ENCODE measurements at places on chromosomes 7 and 10.

- DNase-seq: no peak
Measured at GRCh38 chr7:67311901-67312300, 315.3 kb downstream of the TYW1 start.

- no peak for DNase-seq
Measured at GRCh38 chr10:28147706-28148105, 148.8 kb upstream of the ODAD2 start.

- DNase-seq: no peak
Measured at GRCh38 chr10:133415752-133416151, 8.7 kb downstream of the SPRN start.

DNA sequence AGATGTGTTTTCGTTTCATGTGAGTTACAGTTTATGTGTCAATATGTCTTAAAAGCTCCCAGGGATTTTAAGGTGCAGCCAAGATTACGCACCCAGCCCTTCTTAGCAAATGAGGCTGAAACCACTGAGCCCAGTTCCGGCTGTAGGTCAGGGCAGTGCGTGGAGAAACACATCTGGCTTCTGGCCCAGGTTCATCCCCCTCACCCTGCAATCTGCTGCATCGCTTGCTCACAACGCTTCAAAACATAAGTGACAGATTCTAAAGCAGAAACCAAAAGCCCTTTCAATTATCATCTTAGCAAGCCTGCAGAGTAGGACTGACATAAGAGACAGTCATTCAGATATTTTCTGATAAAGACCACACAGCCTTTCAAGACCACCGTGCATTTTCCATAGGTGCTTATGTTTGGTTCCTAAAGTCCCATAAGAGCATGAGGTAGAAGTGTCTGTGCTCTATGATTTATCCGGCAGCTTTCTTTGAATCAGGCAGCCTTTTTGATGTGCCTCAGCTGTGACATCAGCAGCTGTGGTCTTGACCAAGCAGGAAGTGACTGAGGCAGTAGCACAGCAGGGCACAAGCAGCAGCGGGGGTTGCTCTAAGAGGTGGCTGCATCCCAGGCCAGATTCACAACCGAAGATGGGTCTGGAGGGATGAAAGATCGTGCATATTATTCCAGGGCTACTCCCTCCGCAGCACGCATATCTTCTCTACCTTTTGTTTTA, 72.1 kb upstream of the LYZL2 start:
- peak; percentile 64 for DNase-seq

- peak; percentile 75 for DNase-seq
Measured at GRCh38 chr10:49212783-49213182, 24.6 kb upstream of the TMEM273 start.

DNA sequence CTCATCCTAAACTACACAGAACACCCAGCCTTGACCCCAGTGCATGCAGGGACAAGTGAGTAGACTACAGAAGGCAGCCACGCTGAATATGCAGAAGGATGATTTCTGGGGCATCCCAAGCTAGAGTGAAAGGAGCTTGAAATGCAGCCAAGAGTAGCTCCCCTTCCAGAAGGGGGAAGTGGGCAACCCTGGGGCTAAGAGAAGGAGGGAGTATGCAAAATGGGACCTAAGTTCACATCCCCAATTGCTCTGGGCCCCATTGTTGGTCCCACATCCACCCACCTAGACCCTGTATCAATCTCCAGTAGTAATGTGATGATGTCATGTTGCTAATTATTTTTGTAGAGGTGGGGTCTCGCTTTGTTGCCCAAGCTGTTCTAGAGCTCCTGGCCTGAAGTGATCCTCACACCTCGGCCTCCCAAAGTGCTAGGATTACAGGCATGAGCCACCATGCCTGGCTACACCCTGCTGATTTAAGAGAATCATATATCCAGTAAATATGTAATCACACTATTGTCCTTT, 5.6 kb upstream of the PSTK start:
- no peak for DNase-seq

GRCh38 chr10:30691639-30692015, 62.1 kb upstream of the LYZL2 start:
- DNase-seq: no peak

GRCh38 chr10:132570771-132571649, 33.4 kb downstream of the INPP5A start:
- peak; percentile 59 for DNase-seq

- no peak for DNase-seq
Measured at GRCh38 chr10:110615057-110615747, 28.9 kb upstream of the RBM20 start.

- peak; percentile 17 for DNase-seq
Measured at GRCh38 chr10:89302625-89303024, 779 bp downstream of the IFIT2 start.

DNA sequence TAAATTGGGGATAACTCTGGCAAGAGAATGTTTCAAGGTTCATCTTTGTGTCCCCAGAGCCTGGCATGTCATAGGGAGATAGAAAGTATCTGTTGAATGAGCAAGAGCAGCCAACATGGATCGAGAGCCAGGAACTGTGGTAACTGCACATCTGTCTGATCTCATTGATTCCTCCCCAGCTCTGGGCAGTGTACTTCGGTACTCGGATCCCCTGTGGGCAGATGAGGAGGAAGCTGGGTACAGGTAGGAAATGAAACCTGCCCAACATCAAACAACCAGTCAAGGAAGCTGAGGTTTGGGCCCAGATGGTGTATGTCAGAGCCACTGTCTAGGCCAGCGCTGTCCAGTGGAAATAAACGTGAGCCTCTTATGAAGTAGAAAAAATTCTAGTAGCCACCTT, 76.4 kb downstream of the GRK5 start:
- DNase-seq: no peak

DNA sequence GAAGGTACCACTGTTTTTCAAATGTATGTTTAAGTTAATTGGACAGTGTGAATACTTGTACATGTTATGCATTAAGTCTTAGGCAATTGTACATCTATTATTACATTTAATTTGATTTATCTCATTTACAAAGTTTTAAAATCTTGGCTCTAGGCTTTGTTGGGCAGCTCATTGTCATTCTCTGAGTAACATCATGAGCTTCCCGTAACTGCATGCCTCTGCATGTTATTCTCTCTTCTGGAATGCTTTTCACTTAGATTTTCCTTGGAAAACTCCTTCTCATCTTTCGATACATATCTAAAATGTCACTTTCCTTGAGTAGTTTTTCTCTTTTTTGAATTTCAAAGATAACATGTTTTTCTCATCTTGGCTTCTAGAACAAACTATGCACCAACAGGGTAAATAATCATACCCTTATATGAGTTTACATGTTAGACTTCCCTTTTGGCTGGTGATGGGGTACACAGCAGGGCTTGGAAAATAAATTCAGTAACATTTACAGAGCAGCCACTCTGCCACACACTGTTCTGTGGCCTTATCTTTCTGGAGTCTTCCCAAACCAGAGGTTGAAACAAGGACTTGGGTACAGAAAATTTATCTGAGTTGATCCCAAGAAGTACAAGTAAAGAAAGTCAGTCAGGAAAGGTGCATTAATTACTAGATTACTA, 42.2 kb upstream of the A1CF start:
- no peak for DNase-seq

DNA sequence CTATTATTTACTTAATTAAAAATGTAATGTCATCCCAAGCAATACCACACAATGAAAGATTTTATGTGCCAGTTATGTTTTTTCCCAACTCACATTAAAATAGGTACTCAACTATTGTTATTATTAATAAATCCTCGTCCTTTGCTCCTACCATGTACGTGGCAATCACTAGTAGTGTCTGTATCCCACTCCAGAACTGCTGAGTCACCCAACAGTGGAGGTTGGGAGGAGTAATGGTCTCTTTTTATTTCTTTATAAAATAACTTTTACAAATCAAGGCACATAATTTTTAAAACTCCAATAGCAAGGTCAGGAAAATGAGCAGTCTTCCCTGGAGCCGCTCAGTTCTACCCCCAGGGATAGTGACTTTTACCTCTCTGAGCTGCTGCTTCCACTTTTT, 273.5 kb upstream of the PLPP4 start:
- DNase-seq: no peak

GRCh38 chr10:115171392-115171960, 78.3 kb downstream of the ATRNL1 start:
- DNase-seq: peak; percentile 60

- DNase-seq: peak; percentile 17
Measured at GRCh38 chr7:28086198-28086597, 94.4 kb downstream of the JAZF1 start.

DNA sequence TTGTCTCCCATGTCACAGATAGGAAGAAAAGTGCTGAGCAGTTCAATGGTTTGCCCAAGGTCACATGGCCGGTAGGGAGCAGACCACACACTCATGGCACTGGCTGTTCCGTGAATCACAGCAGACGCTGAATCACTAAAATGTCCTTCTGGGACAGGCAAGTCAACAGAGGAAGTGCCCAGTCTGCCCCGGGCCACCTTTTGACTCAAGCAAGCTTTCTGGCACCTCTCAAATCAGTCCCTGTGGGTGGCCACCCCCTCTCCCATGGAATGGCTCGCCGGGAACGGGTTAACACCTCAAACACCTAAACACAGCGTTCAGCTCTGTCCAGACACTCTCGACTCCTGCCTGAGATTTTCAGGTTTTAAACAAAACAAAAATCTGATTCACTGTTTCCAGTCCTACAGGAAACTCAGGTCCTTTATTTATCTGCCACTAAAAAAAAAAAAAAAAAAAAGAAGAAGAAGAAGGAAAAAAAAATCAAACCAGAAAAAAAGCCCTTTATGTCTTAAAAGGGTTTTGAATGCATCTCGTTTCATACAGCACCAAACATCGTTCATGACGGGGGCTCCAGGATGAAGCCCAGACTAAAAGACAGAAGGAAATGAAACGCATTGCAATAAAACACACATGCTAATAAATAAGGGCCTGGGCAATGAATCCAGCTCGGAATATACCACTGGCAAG, 15.5 kb downstream of the CARD11 start:
- no peak for DNase-seq

GRCh38 chr7:144862612-144863319, 26.9 kb upstream of the TPK1 start:
- peak; percentile 70 for DNase-seq

DNA sequence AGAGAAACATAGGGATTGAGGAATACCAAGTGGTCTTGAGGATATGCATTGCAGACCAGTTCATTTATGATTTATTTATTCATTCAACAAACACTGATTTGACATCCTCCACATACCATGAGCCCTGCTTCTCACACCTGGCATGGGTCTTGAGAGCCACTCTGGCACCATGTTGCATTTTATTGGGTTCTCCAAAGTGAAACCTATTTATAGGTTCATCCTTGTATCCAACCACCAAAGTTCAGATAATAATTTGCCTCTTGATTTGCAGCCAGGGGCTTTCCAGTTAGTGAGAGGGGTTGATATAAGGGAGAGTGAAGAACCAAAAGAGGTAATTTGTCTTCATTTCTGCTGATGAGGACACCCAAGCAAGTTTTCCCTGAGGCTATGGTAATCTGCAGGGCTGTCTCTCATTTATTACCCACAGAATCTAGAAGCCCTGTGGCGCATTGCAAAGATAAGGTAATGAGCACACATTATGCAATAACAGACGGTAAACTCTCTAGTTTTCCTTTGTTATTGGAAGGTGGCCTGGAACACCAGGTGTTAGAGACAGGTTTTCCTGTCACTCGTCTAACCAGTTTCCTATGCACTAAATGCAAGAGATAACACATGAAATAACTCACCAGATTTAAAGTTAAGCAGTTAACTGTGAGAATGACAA, 28.8 kb upstream of the ICA1 start:
- DNase-seq: peak; percentile 7

DNA sequence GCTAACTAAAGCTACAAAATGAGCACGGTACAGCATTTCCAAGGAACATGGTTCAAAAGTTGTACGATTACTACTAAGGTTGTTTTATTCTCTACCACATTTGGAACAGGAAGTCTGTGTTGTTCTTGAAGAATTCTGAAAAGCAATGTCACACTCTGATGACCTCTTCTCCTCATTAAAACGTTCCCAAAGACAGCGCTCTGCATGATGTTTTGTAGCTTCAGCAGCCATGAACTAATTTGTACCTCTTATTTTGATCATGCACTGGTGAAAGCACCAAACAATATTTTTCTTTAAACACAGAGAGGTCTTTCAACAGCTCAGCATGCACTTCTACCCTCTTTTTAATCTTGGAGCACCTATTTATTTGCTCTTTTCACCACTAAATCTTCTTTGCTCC, 75.0 kb upstream of the TES start:
- no peak for DNase-seq

DNA sequence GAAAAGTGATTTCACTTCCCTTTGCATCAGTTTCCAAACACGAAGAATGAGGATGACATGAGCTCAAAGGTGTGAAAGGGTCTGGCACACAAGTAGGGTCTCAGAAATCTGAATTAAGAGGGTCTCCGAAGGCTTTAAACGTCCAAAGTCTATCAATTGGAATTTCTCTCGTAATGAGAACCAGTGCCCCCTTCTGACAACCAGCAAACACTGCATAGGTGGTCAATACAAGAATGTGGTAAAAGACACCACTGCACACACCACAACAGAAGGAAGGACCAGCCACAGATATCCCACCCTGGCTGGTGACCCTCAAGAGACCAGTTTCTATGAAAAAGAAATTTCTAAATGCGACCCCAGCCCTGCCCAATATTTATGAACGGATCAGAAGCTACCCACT, 78.1 kb downstream of the CALN1 start:
- DNase-seq: peak; percentile 70

DNA sequence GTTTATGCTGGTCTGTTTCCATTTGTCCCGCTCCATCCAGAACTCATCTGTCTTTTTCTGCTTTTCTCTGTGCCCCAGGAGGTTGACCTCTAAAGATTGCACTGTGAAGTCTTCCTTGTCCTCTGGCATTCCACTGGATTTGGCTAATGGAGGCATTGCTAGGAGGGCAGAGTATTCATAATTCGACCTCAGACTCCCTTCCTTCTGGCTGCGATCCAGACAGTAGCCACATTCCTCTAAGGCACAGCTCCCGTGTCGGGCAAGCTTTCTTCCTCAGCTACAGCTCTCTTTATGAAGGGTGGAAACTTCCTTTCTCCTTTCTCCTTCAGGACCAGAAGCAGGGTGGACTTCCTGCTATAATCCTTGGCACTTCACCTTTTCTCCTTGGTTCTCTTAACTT, 175.9 kb downstream of the BAMBI start:
- no peak for DNase-seq

GRCh38 chr10:49310460-49310859, 11.5 kb downstream of the C10orf71 start:
- no peak for DNase-seq

DNA sequence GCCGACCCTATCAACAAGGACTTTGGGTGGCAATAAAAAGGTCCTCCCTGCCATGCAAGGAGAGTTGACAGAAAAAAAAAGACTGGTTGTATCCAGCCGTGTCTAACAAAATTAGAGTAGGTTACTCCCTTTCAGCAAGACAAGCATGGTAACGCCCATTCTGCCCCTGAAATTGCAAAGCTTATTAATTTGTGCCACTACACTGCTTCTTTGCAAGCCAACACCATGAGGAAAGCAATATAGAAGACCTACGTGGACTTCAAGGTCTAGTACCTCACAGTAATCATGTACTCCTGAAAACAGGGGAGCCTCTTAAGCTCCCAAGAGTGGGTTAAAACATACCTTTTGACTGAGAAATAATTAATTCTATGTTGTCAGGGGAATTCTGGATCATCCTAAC, 90.3 kb downstream of the FRMPD2 start:
- no peak for DNase-seq

All from hematopoietic multipotent progenitor cell treated with erythropoietin and hydrocortisone succinate and interleukin-3 and kit ligand, for 4 days (in vitro differentiated cells).